ENCODE measurements at places on chromosomes 2 and 18.

DNA sequence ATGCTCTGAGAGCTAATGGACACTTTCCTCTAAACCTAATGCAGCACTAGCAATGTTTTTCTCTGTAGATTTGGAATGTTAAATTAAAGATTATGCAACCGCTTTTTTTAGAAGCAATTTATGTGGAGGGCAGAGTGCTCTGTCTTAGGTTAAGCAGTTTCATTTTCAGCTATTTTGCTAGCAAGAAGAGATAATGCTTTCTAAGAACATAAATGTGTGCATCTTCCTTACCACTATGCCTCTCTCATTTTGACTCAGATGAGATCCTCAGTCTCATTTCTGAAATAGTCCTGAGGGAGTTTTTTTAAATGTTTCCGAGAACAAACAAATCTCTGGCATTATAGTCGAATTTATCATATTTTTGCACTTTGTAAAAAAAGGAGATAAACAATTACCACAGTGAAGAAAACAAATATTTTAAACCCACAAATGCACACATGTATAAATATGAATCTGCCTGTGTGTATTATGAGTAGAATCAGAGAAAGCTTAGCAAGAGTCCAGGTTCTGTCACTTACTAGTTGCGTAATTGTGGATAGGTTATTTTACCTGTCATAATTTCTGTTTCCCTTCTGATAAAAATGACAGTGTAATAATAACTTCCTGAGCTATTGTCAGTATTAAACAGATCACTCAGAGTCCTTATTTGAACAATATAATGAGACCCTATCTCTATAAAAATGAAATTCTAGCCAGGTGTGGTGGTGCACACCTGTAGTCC lies 207.7 kb upstream of the CRIM1 start:
- DNase-seq = no peak

- no peak for DNase-seq
Observed at GRCh38 chr2:10831400-10831985, 18.9 kb upstream of the PDIA6 start.

- DNase-seq = no peak
Observed at GRCh38 chr18:49170925-49171505, 220.2 kb upstream of the SMAD7 start.

GRCh38 chr2:46164529-46165301 lies 132.5 kb upstream of the EPAS1 start:
- DNase-seq = no peak

GRCh38 chr2:37323781-37324535 lies 675 bp downstream of the PRKD3 start:
- DNase-seq = peak; percentile 4
